ENCODE measurements at places on chromosomes 6 and 20.

- DNase-seq: no peak
Observed at GRCh38 chr6:95294043-95294442, 283.3 kb upstream of the MANEA start.

DNA sequence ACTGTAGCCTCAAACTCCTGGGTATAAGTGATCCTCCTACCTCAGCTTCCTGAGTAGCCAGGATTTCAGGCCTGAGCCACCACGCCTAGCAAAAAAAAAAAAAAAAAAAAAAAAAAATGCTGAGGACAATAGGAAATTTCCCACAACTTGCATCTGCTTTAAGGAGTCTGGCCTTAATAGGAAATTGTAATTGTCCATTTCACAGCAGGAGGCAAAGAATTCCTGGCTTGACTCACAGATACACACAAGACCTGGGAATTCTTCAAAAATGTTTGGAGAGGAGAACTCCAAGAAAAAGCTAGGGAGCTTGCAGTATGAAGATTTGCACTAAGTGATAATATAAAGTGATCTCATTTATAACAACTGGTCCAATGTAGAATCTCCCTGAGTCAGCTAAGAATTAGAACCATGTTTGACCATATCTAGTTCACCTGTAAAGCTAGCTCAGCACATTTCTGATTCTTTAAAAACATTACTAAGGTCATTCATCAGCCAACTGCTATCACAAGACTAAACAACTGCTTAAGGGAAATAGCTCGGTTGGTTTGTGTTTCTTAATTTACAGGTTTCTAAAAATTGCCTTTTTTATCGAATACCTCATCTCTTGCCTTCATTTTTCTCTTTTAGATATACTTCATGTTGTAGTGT is 80.2 kb upstream of the SLC2A12 start:
- DNase-seq: no peak

DNA sequence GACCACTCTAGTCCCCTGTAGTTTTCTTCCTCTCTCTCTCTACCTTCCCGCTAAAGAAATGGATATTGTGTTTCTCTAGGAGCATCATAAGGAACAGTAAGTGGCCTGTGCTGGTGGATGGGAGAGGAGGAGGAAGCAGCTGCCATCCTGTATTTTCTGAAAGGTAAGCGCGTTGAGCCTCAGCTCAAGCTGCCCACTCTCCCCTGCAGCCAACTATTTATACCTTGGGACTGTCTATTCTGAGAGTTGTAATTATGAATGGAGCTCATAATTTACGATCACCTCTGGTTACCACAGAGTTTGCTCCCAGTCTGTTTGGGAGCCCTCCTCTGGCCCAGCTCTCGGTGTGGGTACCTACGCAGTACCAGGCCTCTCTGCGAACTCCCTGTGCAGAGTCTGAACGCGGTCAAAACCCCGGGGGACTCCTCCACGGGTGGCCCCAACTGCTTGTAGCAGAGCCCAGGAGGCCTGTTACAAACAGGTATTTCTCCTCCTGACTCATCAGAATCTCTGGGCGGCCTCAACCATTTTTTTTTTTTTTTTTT is 285.4 kb downstream of the SMOC2 start:
- DNase-seq: no peak

GRCh38 chr6:93218096-93218495 is 201.3 kb downstream of the EPHA7 start:
- DNase-seq: no peak

- no peak for DNase-seq
Observed at GRCh38 chr6:79188885-79189480, 45.5 kb downstream of the HMGN3 start.

DNA sequence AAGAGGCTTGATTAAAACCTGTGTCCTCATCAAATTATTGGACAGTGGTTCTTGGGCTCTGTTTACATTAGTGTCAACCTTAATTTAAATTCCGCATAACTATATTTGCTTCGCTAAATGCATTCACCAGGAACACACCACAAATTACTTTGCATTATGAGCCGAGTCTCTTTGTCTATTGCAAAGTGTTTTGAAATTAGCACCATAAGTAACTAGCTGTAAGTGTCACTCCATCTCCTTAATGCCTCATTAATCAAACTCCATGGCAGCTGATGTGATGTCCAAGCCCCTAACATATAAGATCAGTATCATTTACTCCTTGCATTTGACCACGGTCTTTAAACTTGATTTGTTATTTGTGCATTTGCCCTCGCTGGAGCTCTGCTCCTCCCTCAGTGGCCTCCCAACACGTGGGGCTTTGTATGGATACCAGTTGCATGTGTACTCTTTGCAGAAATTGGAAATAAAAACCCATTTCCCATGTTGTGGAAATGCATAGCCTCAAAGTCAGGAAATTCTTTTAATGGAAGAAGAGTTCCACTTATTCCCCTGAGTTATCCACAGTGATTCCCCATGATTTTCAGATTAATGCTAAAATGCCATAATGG is 24.6 kb downstream of the FOXA2 start:
- no peak for DNase-seq

GRCh38 chr6:7073821-7074525 is 33.8 kb upstream of the RREB1 start:
- peak; percentile 88 for DNase-seq

DNA sequence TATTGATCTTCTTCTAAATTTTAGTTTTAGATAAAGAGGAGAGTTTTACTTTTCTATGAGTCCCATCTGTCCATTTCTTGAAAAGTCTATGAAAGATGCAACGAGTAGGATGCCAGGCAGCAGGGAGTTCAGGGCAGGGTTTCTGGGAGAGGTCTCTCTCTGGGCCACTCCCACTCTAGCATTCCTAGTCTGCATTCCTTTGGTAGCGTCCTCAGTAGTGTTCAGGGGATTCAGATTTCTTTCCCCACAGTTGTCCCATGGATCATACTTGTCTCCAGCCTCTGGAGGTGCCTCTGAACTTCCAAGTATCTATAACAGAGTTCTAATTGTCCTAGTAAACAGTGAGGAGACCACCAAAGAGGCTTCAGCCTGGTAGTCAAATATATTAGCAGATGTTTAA is 225.3 kb downstream of the RIMS1 start:
- DNase-seq: no peak

DNA sequence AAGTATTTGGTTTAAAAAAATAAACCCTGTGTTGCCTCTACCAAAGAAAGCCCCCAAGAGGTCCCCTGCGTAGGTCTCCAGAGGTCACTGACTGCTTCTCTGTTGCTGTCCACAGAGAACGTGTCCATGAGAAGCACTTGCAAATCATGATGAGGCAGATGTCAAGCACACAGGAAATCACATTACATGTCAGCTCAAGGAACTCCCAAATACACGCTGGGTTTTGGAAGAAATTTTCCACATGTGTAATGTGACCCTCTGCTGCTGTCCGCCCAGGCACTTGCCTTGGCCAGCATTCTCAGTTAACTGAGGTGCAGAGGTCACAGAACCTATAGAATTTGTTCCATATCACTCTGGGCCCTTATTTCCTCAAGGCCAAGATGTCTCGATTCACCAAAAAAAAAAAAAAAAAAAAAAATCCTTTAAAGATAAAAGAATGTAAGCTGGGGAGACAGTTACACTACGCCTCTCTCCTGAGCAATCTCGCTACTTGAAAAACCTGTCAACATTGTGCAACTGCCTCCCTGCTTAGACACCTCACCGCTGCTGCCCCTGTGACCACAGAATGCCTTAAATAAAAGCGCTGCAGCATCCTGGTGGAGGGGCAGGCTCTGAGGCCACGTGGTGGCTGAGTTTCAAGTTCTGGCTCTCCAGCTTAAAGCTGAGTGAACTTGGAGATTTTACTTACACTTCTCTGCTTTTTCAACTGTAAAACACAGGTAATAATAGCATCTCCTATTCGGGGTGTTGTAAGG is 42.3 kb downstream of the SLC22A23 start:
- DNase-seq: no peak

GRCh38 chr6:68951270-68951669 is 316.2 kb downstream of the ADGRB3 start:
- no peak for DNase-seq

- no peak for DNase-seq
Observed at GRCh38 chr20:57438552-57438951, 47.4 kb downstream of the RBM38 start.

DNA sequence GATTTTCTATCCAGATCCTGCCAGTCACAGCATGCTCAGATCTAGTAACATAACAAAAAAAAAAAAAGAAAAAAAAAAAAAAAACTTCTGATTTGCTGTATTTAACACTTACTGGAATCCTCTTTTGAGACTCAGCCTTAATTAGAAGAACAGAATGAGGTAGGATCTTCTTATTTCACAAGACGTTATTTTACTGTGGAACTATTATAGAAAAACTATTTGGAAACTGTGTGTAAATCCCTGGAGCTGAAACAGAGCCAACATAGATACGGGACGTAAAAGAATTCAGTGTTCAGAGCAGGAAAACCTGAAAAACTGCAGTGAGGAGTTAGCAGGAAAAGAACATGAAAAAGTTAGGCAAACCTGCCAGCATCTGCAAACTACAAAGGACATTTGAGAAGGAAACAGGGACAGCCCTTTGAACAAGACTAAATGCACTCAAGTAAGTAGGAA is 3.4 kb upstream of the ZNF217 start:
- DNase-seq: no peak

DNA sequence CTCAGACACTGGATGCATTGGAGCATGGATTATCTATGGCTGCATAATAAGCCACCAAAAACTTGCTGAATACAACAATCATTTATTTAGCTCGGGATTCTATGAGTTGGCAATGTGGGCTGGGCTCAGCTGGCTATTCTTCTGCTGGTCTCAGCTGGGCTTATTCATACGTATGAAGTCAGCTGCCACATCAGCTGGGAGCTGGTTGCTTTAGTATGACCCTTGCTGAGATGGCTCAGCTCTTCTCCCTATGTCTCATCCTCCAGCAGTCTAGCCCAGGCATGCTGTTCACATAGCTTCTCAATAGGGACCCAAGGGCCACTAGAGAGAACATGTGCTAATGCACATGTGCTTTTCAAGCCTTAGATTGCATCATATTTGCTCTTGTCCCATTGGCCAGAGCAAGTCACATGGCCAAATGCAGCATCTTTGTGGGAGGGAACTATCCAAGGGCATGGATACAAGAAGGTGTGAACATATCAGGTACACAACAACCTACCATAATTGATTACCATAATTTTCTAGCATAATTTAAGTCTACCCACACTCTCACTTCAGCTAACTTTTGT is 444.6 kb downstream of the KIF16B start:
- no peak for DNase-seq

DNA sequence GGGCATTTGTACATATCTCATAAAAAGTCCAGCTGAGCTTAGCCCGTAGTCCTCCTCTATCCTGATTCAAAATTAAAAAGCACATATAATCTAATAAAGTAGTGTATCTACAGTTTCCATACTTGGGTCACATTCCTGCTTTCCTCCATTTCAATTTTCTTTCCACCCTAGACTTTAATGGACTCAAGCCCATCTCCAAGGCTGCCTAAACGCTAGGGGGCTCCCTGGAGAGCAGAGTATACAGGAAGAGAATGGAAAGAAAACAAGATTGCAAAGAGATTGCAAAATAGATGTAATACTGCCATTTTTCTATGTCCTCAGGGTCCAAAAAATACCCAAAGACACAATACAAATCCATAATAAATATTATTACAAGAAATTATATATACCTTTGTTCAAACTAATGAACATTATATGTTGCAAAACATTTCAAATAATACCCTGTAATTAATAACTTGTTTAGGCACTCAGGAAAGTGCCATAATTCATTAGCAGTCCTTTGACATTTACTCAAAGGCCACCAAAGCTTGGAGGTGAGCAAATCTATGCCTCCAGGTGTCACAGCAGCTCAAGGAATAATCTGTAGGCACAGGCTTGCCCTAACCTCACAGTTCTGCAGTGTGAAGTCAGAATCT is 2.4 kb upstream of the MCM3 start:
- peak; percentile 84 for DNase-seq

GRCh38 chr6:14144678-14145113 is 27.1 kb downstream of the CD83 start:
- peak; percentile 90 for DNase-seq

GRCh38 chr6:122548281-122548680 is 61.9 kb upstream of the PKIB start:
- DNase-seq: no peak

DNA sequence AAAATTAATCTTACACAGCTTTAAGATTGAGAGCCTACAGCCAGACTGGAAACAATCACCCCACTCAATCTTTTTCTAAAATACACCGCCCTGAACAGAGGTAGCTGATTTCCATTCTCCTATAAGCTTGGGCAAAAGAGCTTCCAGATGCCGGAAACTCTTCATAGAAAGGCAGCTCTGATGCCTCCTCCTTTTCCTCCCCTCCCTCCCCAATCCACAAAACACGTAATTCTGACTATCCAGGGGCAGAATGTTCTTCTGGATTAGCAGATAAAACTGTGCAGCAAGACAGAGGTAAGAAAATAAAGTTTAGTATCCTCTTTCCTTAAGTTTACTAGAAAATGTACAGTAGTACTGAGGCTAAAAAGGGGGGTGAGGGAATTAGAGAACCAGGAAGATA is 15.8 kb downstream of the ADNP start:
- no peak for DNase-seq

DNA sequence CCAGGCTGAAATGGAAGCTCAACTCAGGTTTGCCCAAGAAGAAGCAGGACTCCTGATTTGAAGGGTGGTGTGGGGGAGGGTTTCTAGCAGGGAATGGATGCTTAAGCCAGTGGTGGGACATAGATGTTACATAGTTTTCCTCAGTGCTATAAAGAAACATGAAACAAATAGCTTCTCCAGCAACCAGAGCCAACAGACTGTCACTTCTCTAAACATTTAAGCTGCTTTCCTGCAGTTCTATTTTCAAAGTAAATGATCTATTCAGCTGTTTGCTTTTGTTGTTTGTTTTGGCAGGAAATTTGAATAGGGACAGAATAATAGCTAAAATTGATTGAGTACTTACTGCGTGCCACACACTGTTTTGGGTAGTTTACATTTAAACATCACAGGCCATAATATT is 169.0 kb downstream of the UST start:
- DNase-seq: no peak

DNA sequence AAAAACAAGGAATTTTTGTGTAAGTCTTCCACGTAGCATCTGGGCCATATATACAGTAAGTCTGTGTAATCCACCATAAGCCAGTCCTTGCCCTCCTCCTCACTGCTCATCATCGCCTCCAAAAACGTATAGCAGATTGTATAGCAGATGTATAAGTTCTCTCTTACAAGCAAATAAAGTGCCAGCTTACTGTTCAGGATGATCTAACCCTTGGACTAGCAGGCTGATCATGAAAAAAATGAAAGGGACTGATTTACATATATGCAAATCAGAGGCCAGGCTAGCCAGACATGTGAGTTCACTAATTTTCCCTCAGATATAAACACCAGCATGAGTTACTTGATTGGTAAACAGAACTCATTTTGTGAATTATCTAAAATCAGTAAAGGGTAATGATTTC is 171.5 kb downstream of the LY86 start:
- DNase-seq: no peak

DNA sequence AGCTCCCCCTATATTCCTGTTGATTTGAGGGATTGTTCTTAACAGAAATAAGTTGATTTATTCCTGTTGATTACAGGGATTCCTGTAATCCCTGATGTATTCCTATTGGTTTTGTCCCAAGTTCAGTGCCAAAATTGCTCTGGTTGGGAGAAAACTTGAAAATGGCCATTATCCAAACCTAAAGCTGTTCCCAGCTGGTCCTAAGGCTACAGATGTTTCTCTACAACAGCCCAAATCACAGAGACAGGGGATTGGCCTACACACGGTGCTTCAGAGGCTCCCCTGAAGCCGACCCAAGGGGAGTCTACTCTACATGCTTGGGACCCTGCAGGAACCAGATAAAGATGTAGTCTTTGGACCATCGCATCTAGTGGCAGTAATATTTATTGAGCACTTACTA is 99.0 kb upstream of the AKAP12 start:
- no peak for DNase-seq
